ENCODE measurements at places on chromosomes 16 and 17.

- no peak for DNase-seq
Observed at GRCh38 chr16:72809446-72809845, 238.5 kb downstream of the ZFHX3 start.

DNA sequence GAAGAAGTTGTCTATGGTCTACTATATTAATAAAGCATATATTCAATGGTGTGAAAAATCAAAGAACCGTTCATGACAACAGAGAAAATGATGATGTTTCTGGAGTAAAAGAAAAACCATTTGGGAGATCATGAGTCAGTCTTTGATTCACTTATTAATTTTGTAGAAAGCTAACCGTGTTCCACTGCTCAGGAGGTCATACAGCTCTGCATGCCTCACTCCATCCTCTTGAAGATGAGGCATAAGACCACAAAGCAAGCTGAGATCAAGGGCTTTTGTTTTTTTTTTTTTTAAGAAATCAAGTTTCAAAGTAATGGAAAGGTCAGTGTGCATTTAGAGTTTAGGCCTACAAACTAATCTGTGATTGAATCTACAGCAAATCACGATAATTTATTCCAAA lies 206.4 kb downstream of the CEP112 start:
- no peak for DNase-seq

- no peak for DNase-seq
Observed at GRCh38 chr16:82460766-82461165, 166.0 kb upstream of the CDH13 start.

- no peak for DNase-seq
Observed at GRCh38 chr16:66508248-66508913, 41.5 kb downstream of the TK2 start.

GRCh38 chr17:3956327-3956957 lies 7.8 kb downstream of the ATP2A3 start:
- no peak for DNase-seq

GRCh38 chr16:57613514-57613913 lies 14.9 kb upstream of the ADGRG1 start:
- DNase-seq = no peak

GRCh38 chr16:25066747-25067631 lies 44.6 kb upstream of the LCMT1 start:
- peak; percentile 84 for DNase-seq

DNA sequence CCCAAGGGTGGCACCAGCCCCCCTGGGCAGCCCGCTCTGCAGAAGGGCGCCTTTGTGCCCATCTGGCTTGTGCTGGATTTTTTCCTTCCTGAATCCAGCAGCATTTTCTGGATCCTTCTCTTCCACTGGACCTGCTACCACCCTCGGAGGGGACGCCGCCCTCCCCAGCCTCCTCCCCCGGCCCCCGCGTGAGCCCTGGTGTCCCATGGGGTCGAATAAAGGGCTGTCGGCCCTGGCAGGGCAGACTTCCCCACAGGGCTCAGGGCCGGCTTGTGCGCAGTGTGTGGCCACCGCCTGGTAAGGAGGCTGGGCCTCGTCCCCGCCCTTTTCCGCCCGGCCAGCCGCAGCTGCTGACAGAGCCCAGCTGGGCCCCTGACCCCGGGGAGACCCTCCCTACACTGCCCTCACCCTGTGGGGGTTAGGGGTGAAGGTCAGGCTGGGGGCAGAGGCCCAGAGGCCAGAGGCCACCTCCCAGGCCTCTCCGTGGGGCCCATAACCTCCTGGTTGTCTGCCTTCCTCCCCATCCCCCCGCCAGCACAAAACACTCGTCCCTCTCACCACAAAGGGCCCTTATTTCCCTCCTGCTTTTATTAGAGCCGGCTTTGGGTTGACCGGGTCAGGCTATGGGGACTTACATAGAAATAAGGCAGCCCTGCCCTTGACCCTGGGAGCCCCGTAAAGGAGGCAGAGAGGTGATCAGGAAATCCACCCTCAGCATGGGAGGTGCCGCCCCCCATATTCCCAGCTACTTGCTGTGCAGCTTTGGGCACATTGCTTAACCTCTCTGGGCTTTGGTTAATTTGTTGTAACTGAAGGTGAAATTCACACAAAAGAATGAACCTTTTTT lies 179.3 kb upstream of the CIBAR2 start:
- DNase-seq = no peak

DNA sequence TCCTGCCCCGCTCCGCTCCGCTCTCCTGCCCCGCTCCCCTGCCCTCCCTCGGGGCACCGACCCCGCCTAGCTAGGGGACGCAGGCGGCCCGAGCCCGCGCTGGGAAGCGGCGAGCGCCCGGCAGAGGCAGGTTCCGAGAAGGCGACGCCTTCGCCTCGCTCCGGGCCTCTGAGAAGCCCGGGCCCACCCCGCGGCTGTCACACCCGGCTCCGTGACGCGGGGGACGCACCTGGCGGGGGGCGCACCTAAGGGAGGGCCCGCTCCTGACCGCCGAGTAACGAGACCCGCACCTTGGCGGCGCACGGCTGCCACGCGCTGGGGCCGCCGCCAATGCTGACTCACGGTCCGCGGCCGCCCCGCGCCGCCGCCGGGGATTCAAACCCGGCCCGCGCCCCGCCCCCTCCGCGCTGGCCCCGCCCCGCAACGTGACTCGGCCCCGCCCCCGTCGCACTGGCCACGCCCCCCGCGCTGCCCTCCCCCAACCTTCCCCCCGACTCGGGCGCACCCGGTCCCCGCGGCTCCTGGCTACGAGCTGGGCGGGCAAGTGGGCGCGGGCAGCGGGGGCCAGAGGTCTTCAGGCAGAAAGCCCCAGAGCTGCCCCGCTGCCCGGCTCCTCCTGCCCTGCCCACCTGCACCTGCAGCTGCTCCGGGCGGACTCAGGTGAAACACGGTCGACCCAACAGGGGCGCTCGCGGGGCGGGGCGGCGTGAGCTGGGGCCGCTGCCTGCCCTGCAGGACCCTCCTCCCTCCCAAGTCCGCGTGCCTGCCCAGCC lies 27.8 kb downstream of the GNPTG start:
- peak; percentile 70 for DNase-seq

DNA sequence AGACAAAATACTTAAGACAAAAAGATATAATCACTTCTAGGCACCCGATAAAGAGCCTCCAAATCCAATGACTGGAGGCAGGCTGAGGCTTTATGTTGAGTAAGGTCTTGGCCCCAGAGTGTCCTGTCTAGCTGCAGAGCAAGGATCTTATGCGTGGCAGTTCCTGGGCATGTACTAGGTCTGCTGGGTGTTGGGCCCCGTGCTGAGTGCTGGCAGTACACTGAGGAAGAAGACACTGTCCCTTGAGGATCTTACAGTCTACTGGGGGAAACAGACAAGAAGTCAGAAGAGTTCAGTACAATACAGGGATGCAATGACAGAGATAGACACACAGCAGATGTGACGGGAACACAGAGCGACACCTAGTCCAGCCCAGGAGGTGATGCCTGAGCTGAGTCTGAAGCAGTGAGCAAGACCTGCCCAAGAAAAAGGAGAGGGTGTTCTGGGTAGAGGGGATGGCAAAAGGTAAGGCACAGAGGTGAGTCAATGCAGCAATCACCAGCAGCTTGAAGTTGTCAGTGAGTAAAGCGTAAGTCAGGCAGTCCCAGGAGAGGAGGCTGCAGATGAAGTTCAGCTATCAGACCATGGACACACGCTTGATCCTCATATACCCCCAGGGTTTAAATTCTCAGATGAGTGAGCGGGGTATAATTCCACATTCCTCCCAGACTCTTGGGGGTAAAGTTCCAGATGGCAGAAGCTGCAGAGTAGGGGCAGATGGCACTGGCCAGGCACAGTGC lies 18.1 kb downstream of the MAP3K14 start:
- DNase-seq = no peak

DNA sequence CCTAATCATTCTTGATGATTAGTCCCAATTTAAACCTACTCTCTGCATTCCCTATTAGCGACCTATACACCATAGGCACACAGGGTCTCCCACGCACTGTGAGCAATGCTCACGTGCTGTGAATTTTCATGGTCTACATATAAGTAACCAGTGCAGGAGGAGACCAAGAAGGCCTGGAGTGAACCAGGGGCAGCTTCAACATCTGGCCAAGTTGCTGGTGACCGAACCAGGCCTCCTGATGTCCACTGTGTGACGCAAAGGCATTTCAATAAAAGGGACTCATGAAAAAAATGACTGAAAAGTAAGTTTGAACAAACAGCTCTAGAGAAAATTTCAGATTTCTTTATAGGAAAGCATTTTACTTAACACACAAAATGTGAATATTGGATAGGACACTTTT lies 107.0 kb downstream of the ZFHX3 start:
- no peak for DNase-seq

DNA sequence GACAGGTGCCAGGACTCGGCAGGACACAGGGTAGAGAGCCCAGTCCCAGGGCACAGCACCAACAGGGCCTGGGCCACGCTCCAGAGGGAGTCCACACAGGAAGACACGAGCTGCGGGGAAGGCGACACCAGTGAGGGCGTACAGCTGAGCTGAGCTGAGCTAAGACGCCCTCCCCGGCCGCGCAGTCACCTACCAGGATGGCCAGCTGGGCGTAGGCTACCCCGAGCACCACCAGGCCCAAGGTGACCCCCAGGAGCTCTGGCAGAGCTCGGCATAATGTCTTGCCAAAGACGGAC lies 42.6 kb downstream of the TSC2 start:
- no peak for DNase-seq

DNA sequence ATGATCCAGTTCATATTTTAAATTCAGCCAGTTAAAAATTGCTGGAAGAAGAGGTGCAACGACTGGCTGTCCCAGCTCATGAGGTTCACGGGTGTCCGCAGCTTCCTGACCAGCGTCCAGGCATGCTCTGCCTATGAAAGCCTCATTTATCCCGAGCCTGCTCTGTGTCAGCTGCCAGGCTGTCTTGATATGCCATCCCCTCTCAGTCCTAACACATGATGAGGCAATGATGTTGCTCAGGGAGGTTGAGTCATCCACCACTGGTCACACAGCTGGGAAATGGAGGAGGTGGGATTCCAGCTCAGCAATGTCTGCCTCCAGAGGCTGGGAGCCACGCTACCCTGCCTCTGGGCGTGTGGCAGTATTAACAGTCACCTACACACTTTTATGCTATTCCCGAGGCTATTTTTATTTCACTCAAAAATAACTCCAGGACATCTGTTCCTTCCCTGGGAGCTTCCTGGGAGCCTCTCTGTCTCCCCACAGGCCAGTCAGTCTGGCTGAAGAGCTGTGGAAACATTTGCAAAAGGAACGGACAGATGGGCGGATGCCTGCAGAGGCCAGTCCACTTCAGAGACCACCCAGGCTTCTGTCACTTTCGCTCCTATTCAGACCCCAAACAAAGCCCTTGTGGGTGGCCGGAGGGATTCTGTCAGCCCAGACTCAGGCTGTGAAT lies 22.5 kb downstream of the RAB11FIP4 start:
- no peak for DNase-seq

- no peak for DNase-seq
Observed at GRCh38 chr17:6661464-6661848, 9.9 kb downstream of the C17orf100 start.

GRCh38 chr16:2495041-2495440 lies 18.7 kb upstream of the ATP6V0C start:
- DNase-seq = no peak

- no peak for DNase-seq
Observed at GRCh38 chr17:82327289-82327688, 6.3 kb downstream of the SECTM1 start.

DNA sequence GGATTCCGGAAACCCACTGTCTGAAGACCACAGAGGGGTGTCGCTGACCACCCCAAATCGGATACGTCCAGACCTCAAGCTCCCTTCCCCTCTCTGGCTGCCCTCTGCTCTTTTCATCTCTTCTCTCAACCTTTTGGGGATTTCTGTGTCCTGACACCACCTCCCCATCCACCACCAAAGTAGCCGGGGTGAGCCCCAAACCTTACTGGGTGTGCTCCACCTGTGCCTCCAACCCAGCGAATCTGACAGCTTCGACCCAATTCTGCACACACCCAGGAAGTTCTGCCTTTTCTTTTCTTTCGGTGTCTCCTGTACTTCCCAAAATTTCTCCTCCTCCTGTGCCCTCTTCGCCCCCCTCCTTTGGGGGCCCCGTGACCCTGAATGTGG lies 534 bp downstream of the KCTD11 start:
- DNase-seq = no peak

DNA sequence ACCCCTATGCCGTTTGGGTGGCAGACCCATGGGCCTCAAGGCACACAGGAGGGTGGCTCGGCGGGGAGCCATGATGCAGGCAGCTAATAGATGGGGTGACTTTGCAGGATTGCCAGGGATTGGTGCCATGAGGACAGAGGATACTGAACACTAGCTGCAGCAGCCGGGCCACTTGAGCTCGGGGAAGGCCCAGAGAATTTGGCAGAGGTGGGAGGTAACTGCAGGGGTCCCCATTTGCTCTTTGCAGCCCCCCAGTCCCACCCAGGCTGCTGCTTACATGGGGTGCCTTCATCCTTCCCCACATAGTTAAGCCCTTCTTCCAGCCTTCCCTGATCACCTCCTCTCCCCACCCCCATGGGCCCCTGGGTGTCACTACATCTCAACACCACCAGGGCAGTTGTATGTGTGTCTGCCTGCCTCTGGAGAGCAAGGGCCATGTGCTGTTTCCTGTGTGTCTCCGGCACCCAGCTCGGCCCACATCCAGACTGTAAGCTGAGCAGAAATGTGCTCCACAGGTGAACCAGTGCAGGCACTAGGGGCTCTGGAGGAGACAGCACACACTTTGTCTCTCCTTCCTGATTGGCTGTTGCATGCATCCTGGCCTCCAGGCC lies 52.0 kb downstream of the SREBF1 start:
- no peak for DNase-seq

DNA sequence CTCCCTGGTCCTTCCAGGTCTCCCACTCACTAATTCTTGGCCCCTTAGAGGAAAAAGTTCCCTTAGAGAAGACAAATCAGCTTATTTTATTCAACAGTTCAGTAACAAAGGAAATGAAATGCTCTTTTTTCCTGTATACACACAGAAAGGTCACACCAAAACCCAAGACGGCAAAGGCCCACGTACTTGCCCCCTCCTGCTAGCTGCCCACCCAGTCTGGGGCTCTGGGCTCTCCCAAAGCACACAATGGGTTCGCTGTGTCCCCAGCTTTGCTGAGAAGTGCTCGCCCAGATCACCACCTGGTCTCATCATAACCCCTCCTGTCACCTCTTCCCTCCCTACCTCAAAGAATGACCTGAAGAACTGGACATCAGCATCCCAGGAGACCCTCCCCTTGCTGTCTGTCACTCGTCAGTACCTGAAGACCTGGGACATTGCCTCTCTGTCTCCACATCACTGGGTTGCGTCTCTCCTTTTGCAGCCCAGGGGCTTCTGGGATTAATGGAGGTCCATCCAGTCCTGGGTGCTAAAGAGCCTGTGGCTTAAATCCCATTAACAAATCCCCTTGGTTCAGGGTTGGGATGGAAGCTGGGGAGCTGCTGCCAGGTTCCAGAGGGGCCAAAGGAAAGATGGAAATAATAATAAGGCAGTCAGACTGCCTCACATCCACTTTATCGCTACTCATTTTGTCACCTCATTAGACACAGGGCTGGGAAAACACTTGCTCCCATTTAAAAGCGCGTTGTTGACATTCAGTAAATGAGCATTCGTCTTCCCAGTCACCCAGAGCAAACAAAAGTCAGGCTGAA lies 3.3 kb downstream of the SLC6A4 start:
- no peak for DNase-seq

- DNase-seq = no peak
Observed at GRCh38 chr16:50474138-50474537, 74.1 kb upstream of the NKD1 start.

All from stimulated activated CD4-positive, alpha-beta T cell treated with anti-CD3 and anti-CD28 coated beads, Interleukin-12 subunit alpha, Interleukin-12 subunit beta, amount 100 ng/mL, for 24 hours (primary cell).